Mammary epithelial cell (primary cell): ENCODE measurements at places on chromosomes 12 and 14.
A peak's percentile ranks its signal among the peaks of the same experiment; 100 is the strongest.

- DNase-seq: peak; percentile 22
Observed at GRCh38 chr12:78398750-78399149, 465.8 kb upstream of the SYT1 start.

- DNase-seq: no peak
Observed at GRCh38 chr14:100142073-100143040, 17.1 kb downstream of the DEGS2 start.

DNA sequence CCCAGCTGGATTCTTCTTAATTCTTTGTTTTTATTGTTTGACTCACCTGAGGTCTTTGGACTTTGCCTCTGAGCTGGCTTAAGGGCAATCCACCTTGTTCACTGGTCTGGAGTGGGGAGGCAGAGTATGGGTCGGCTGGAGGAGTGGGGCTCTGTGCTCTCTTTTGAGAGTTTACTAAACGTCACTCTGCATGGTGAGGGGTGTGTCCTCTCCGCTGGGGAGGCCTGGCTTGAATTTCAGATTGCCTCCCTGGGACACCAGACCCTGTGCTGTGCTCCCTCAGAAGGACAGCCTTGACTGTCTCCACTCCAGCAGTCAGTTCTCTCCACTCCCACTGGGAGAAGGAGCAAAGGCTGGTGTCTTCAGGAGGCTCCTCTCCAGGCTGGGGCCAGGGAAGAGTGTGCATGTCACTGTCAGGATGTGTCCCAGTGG lies 1.9 kb upstream of the MTA1 start:
- DNase-seq: no peak

DNA sequence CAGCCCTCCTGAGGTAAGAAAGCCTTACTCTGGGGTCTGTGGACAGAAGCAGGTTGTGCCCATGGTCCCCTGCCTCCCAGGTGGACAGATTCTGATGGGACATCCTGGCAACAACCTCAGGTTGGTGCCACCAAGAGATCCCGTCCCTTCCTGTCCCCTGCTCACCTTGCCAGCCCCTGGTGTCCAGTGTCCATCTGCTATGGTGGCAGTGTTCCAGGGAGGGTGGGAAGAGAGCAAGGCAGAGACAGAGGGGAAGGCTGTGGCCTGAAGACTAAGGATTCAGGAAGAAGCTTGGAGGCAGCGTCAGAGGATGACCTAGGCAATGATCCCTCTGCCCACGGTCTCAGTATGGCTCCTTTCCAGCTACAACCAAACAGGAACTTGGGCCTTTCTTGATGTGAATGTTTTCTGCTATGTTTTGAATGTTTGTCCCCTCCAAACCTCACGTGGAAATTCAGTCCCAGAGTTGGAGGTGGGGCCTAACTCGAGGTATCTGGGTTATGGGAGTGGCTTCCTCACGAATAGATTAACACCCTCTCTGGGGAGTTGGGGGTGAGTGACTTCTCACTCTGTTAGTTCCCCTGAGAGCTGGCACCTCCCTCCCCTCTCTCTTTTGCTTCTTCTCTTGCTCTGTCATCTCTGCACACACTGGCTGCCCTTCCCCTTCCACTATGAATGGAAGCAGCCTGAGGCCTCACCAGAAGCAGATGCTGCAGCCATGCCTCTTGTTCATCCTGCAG lies 26.9 kb downstream of the IQSEC3 start:
- no peak for DNase-seq

- DNase-seq: no peak
Observed at GRCh38 chr14:38442208-38442607, 186.3 kb upstream of the CLEC14A start.

DNA sequence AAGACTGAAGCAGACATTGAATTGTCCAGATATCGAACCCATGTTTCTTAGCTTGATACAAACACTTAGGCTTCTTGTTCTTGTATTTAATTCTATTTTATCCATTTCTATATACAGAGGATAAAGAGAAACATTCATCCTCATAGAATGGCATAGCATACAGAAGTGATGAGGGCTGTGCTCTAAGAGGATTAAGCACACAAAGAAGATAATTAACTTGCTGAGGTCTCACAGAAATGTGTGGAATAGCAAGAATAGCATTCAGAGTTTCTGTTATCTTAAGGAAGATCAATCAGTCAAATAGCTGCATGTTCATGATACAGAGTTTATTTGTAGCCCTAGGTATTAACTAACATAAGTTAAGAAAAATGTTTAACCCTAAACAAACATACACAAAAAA lies 27.3 kb upstream of the STRAP start:
- DNase-seq: no peak

GRCh38 chr12:91316907-91317269 lies 134.3 kb upstream of the DCN start:
- DNase-seq: no peak

GRCh38 chr12:45611061-45611460 lies 118.4 kb upstream of the ARID2 start:
- DNase-seq: no peak

DNA sequence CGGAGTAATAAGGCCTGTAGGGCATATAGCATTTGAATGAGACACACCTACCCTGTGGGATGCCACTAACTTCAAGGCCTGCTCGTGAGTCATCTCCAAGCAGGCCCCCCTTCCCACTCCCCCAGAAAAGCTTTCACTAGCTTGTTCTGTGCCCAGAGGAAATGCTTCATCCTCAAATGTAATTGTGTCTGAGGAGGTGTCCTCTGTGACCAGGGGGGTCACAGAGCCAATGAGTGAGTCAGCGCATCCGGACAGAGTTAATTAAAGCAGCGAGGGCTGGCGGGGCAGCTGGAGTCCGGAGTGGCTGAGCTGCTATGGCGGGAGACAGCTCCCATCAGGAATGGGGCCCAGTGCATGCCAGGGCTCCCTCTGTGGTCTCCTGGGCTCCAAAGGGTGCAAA lies 27.0 kb upstream of the ESRRB start:
- DNase-seq: peak; percentile 65

DNA sequence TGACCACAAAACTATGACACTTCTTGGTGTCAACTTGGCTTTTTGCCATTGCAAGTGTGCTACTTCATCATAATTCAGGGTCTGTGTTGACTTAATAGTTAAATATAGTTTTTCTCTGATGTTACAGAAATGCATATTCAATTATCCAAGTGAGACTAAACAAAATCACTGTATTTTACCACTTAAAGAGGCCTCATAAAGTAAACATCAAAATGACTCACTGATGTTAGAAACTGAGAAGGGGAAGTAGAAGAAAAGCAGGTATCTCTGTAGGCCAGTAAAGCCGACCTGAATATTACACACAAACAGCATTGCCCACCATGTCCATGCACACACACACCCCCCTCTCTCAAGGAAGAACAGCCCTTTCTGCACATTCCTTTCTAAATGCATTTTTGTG lies 55.4 kb downstream of the RPAP3 start:
- no peak for DNase-seq

DNA sequence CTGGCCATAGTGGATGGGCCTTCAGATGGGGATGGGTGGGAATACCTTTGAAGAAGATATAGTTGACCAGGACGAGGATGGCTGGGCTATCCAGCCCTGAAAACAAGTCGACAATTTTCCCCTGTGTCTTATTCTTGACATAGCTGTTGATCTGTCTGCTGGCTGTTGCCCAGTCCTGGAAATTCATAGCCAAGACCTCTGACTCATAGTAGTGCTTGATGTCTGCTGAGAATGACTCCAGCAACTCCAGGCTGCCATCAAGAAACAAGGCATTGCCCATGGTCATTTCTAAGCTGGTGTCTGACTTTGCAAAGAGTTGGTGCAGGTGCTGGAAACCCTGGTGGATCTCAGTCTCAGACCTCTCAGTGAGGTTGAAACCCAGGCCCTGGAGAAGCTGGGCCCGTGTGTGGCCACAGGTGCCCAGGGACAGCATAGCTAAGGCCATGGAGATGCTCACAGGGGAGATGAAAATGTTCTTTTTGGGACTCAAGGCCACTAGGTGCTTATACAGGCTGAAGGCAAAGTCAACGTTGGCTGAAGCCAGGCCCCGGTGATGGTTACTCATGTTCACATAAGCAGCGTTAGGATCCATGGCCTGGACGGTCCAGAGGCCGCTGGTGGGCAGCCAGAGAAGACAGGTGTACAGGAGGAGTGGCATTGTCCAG lies 9.0 kb downstream of the SERPINA6 start:
- peak; percentile 78 for DNase-seq

DNA sequence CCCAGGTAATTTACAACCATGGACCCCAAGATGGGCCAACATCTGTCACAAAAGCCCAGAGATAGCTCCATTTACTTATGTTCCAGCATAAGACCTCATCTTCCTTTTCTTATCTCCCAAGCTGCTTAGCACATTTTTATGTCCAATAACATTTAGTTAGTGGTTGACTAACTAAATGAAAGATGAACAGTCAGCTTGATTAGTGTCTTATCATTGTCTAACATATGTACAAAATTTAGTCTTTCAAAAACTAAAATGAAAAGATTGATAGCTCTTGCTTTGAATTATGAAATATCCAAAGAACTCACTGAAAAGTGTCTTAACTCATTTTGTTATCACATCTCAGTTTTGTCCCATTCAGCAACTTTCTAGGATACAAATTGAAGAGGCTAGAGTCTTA lies 163.1 kb upstream of the EGLN3 start:
- DNase-seq: no peak

DNA sequence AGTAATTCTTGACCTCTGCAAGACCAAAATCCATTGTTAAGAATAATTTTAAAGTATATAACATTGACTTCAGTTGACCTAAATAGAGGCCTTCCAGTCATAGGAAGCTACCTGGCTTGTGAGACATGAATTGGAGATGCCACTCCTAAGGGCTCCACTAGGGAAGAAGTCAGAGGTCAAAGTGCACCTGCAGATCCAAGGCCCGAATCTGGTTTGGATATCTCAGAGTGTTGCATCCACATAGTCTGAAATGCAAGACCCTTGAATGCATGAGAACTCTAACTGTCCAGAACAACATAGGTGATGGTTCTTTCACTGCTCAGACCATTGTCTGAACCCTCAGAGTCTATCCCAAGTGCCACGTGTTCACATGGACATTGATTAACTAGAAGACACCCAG lies 22.4 kb downstream of the RFX4 start:
- DNase-seq: no peak

DNA sequence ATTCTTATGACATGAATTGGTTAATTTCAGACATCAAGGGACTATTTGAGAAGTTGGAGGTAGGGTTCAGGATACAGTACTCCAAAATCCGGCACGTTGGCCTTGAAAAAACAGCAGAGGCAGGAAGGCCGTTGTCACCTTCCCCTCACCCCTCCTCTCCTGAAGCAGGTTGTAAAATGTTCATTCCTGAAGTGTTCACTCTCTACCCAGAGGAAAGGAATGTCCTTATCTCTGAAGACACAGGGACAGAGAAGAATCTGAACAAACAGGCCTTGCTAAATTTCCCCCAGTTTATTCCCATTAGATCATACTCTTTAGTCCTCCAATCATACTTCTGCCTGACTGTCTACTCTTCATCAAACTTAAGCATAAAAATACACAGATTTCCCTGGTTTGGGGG lies 313.6 kb downstream of the ZFP36L1 start:
- DNase-seq: no peak

- DNase-seq: no peak
Observed at GRCh38 chr12:132779781-132780353, 18.2 kb upstream of the ANKLE2 start.

GRCh38 chr14:96409701-96410100 lies 17.8 kb downstream of the AK7 start:
- peak; percentile 20 for DNase-seq

- peak; percentile 4 for DNase-seq
Observed at GRCh38 chr14:28243600-28243999, 523.0 kb upstream of the FOXG1 start.

DNA sequence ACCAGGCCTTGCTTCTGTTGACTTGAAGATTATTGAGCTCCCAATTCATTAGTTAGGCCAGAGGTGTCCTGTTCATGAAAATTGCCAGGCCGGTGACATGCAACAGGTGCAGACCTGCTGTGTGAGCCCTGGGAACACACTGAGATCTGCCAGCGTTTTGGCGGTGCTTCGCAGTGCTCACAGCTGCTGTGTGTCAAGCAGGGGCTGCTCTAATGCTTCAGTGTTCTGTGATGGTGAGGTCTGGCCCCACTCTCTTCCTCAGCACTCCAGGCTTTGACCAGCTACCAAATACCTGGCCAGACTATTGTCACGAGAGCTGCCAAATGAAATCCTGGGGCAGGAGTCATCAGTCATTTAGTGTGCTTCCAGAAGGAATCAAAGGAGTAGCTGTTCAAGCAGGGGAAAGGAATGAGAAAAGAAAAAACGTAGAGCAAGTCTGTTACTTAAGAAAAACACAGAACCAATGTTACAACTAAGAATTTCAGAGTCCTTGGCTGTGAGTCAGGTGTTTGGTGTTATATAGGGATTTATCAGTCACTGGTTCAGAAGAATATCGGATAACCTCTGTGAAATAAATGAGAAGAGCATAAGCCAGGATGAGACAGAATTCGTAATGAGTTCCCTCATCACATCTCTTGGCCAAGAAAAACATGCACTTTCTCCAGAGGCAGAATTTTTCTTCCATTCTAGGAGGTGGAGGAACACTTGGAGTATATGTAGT lies 150.8 kb downstream of the FBXL14 start:
- DNase-seq: peak; percentile 78

GRCh38 chr12:54017878-54018467 lies 9.2 kb downstream of the HOXC8 start:
- peak; percentile 93 for DNase-seq

DNA sequence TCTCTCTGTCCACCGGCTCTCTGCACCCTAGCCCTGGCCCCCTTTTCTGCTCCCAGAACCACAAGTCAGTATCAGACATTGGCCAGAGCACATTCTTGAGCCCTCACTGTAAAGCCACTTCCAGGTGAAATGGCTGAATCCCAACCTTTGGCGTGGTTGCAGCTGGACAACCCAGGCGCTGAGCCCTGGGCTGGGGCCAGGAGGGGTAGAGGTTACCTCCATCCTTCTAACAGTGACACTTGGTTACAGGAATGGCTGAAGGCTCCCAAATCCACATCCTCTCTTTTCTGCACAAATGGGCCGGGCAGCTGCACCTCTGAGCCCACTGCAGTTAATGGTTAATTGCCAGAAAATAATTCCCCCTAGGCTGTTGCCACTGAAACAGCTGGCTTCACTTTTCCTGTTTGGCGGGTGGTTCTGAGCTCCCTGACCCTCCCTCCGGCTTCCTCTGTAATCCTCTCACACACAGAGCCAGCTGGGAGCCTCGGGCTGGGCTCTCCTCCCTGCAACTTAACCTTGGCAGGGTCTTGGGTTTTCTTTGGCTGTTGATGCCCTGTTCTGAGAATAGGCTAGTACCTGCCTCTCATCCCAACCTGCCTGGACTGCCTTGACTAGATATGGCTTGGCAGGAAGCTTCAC lies 44.1 kb downstream of the TSPAN11 start:
- no peak for DNase-seq

DNA sequence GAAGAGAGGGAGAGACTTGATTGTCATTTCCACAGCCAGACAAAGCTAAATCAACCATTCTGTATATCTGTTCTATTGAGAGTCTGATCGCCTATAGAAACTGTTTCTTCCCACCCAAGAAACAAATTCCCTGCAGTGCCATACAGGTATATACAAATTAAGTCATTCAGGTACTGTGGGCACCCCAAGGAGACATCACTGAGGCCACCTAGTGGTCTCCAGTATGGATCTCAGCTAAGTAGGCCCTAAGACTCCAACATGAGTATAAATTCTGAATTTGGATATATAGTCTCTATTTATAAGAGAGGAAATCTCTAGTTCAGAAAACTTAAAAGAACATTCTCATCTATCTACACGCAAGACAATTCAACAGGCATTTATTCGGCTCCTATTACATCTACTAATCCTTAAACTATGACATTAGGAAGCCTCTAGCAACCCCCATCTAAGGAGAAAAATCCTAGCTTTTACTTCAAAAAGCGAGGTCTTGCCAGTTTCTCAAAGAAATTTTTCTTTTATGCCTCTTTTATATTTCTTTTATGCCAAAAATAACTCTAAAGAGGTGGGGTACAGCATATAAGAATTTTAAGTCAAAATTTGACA lies 62.6 kb downstream of the DCAF5 start:
- peak; percentile 55 for DNase-seq
